ENCODE measurements at places on chromosomes 12 and 14.

- no peak for DNase-seq
Observed at GRCh38 chr14:36270191-36270590, 50.2 kb downstream of the MBIP start.

DNA sequence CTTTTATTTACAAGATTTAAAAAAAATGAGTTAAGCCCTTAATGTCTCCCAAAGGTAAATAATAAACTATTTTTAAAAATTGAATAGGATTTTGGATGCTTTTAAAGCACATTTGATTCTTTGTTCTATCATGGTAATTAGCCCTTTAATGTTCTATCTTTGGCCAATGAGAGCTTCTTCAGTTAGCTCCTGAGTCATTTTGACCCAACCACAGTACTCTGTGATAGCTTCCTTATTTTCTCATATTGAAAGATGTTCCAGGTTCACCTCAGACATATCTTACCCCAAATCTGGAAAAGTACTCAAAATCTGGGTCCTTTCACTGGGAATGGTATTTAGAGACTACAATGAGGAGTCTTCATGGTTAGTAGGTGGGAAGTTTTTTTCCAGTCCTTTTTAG lies 98.0 kb downstream of the MYRFL start:
- DNase-seq: no peak

GRCh38 chr12:22518998-22519397 lies 25.3 kb downstream of the C2CD5 start:
- DNase-seq: no peak

DNA sequence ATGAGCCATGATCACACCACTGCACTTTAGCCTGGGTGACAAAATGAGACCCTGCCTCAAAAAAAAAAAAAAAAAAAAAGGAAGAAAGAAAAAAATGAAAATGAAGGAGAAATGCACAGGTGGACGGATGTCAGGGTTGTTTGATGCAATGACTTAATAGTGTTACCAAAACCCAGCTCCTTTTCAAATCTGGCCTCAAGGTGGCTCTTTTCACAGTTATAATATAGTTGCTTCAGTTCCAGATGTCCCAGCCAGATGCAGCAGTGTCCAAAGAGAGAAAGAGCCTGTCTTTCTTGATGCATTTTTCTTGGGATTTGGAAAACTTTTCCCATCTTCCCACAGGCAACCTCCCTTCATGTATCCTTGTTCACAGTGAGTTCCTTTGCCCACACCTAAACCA lies 36.5 kb downstream of the KCNMB4 start:
- no peak for DNase-seq

DNA sequence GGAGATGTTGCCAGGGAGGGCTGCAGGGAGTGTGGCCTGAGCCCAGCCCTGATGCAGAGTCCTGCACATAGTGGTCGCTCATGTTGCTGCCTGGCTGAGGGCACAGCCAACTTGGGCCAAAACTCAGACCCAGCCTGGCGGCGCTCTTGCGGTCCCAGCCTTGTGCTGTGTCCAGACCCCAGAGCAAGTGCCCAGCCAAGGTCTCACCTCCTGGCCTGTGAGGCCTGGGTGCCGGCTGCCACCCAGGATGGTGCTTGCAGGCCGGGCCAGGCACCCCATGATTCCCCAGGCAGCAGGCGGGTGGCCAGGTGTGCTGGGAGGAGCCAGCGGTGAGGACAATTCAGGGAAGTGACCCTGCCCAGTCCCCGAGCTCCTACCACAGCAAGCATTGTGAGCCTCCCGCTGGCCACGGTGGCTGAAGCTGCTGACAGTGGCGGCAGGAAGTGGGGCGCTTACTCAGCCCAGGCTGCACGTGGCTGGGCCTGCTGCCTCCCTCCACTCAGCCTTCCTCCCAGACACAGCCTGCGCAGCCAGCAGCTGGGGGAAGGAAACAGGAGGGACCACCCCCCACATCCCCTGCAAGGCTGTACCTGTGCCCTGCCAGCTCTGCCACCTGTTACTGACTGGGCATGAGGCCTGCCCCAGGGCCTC lies 17.7 kb upstream of the PGF start:
- DNase-seq: peak; percentile 67

DNA sequence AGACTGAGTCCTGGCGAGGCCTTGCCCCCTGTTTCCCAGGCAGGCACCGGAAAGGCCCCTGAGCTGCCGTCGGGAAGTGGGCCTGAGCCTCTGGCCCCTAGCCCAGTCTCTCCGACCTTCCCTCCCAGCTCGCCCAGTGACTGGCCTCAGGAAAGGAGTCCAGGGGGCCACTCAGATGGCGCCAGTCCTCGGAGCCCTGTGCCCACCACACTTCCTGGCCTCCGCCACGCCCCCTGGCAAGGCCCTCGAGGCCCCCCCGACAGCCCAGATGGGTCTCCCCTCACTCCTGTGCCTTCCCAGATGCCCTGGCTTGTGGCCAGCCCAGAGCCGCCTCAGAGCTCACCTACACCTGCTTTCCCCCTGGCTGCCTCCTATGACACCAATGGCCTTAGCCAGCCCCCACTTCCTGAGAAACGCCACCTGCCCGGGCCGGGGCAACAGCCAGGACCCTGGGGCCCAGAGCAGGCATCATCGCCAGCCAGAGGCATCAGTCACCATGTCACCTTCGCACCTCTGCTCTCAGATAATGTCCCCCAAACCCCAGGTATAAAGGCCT lies 10.9 kb downstream of the TNS2 start:
- DNase-seq: no peak

GRCh38 chr14:102525219-102525928 lies 15.8 kb upstream of the ANKRD9 start:
- no peak for DNase-seq

- DNase-seq: no peak
Observed at GRCh38 chr14:23621204-23621931, 14.8 kb upstream of the DHRS2 start.

DNA sequence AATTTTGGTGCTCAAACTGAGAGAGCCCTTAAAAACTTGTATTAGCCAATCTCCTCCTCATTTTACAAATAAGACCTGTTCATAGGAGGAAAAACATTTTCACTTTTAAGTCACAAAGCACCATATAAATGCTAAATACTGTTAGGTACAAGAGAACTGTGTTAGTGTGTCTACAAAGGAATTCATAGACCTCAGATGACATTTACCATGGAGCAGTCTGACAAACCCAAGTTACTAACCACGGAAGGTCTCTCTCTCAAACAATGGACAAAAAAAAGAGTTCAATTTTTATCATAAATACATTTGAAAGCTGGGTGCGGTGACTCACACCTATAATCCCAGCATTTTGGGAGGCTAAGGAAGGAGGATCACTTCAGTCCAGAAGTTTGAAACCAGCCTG lies 10.0 kb downstream of the SBNO1 start:
- no peak for DNase-seq

DNA sequence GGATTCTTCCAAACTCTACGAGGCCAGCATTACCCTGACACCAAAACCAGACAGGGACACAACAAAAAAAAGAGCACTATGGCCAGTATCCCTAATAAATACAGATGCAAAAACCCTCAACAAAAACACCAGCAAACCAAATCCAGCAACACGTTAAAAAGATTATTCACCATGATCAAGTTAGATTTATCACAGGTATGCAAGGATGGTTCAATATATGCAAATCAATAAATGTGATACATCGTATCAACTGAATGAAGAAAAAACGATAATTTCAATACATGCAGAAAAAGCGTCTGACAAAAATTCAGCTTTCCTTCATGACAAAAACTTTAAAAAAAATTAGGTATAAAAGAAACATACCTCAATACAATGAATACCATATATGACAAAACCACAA lies 99.9 kb downstream of the CEP83 start:
- no peak for DNase-seq

DNA sequence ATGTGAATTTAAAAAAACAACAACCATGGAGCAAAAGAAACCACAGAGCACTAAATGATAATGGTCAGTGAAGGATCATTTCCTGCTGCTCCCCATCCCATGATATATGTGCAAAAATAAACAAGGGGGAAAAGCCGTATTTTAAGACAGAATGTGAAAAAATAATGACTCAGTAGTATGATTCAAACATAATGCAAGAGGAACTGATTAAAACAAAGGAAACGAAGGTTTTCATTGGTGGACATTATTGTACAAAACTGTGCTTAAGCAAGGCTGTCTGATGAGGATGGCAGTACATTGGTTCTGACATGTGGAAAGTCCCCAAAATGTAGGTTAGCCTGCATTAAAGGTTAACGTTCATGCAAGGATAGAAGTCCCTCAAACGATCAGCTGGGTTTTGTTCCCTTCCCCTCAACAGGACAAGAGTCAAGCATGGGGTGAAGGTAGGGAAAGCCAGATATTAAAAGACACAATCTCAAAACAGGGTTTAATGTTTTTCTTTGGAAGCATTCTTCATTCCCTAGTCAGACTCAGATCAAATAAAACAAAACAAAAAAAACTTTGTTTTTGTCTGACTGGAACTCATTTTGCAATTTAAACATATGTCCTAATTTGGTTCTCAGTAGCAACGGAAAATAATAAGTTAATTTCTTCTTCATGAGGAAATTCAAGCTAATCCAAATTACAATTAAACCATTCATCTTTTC lies 26.3 kb upstream of the PTGDR start:
- no peak for DNase-seq

GRCh38 chr12:116606397-116606796 lies 47.2 kb downstream of the MAP1LC3B2 start:
- no peak for DNase-seq

DNA sequence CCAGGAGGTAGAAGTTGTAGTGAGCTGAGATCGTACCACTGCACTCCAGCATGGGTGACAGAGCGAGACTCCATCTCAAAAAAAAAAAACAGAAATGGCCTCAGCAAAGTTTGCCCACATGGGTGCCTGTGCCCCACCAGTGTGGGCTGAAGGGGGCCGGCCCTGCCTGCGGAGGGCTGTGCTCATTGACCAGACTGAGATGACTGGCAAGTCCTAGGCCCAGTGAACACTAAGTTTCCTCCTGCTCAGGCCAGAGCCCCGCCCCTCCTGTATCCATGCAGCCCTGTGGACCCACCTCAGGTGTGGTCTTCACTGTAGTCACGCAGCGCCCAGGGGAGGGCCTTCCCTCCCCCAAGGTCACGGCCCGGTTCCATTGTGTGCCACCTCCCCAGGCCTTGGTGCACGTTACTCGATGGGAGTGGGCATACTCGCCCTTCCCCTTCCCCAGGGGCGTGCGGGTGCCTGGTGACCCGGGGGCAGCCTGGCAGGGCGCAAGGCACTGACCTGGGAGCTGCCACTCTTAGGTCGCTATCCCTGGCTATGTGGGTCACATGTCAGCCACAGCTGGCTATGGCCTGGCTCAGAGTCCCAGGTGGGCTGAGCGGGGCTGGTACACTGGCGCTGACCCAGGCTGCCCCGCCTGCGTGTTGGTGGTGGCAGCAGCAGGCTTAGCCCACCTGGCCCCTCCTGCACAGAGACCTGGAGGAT lies 16.1 kb downstream of the INF2 start:
- DNase-seq: no peak

- DNase-seq: no peak
Observed at GRCh38 chr12:49805409-49805808, 22.8 kb downstream of the NCKAP5L start.

DNA sequence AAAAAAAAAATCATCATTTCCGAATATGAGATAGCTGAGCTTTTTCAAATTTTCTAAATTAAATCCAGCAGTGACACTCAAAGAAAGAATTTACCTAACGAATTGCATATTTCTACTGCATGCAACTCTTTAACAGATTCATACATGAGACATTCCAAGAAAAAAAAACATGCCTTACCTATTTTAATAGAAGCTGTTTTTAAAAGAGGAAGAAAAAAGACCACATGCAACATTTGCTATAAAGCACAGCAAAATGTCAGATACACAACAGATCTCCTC lies 18.5 kb downstream of the CORO1C start:
- no peak for DNase-seq

- DNase-seq: no peak
Observed at GRCh38 chr12:104452087-104452486, 4.7 kb upstream of the CHST11 start.

DNA sequence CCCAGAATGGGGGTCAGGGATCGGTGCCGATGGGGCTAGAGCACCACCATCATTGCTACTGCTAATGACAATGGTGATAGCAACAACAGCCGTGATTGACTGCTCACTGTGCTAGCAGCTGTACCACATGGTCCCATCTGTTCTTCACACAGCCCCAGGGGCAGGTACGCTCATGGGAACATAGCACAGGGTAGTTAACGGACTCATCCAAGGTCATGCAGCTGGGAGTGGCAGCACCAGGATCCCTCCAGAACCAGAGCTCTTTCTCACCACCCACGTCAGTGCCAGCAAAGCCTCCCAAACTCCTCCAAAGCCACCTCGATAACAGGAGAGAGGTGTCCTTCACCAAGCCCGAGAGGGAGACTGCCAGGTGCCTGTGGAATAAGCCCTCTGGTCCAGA lies 11.2 kb upstream of the DYNC1H1 start:
- DNase-seq: no peak

- no peak for DNase-seq
Observed at GRCh38 chr14:90023176-90023896, 38.5 kb upstream of the KCNK13 start.

DNA sequence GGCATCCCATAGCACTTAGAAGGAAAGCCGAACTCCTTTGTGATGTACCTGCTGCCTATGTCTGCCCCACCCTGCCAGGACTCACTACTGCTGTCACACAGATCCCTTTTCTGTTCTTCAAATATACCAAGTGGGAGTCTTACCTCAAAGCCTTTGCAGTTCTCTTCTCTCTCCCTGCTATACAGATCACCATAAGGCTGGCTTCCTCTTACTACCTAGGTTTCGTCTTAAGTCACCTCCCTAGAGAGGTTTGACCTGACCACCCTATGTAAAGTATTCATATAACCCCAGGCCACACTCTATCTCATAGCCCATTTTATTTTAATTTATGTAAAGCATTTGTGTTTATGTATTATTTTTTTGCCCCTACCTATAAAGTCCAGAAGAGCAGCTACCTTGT lies 117.6 kb downstream of the CRADD start:
- DNase-seq: no peak

- no peak for DNase-seq
Observed at GRCh38 chr14:42606839-42607238, 1000.2 kb downstream of the LRFN5 start.

DNA sequence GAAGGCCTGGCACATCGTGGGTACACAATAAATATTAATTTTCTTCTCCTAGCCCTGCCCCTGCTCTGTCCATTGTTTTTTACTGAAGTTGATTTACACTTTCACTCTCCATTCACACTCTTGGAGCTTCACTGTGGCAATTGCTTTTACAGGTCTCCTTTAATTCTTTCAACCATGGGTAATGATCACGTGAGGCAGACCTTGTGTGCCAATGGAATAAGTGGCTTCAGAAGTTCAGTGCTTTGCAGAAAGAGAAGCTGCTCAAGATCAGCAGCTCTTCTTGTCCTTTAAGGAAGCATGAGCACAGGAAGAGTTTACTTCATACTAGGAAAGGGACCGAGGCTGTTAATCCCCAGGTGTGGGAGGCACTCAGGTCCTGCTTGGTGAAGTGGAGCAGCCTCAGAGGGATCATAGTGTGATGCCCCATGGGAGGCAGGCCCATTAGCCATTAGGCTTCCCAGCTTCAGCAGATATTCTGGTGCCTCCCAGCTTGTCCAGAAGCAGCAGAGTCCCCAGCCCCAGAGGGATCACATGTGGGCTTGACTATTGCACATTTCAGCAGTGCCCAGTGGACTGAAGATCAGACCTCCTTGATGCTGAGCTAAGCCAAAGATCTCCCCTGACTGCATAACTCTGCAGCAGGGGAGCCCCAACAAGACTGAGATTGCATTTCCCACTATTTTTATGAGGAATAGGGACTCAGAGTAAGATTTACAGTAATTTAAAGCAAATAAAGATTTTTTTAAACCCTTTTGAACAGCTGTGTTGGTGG lies 5.0 kb upstream of the SLC35F4 start:
- no peak for DNase-seq

GRCh38 chr14:92516344-92516965 lies 2.9 kb downstream of the RIN3 start:
- DNase-seq: no peak

Measured in GM12891 (cell line).